ENCODE measurements at places on chromosomes 2 and 18. TPM values are rescaled to one million over a fixed set of nuclear protein-coding genes. Genes with fewer than 3 reads are reported as not detected.

GRCh38 chr2:181900007-181900651 is 8.6 kb downstream of the ITPRID2 start:
- no peak for DNase-seq

DNA sequence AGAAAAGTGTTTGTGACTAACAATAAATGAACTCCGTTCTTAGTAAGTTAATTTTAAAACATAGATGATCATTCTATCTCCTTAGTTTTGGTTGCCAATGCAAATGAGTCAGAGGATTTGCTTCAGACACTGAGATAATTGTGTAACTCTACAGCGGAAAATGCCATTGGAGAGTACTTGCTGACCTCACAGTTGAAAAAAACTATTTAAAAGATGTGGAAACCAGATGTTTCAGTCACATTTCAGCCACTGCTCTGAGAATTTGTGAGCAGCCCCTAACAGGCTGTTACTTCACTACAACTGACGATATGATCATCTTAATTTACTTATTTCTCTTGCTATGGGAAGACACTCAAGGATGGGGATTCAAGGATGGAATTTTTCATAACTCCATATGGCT is at the start of gene TNFAIP6:
TNFAIP6 (plus strand) TSS at position 234 of the 400 bp plus-strand sequence; CDS start at position 309, 75 bp downstream.
- peak; percentile 34 for DNase-seq

DNA sequence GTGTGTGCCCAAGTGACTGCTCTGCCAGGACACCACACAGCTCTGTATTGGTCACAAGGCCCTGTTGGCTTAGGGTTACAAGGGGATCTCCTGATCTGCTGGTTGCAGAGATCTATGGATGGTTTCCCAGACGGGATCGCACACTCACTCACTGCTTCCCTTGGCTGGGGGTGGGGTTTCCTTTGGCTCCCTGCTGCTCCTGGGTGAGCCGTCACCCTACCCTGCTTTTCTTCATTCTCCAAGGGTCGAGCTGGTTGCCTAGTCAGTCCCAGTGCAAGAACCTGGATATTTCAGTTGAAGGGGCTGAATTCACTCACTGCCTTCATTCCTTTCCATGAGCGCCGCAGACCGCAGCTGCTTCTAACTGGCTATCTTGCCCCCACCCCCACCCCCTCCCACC is 56.3 kb downstream of the GTF3C3 start:
- no peak for DNase-seq

DNA sequence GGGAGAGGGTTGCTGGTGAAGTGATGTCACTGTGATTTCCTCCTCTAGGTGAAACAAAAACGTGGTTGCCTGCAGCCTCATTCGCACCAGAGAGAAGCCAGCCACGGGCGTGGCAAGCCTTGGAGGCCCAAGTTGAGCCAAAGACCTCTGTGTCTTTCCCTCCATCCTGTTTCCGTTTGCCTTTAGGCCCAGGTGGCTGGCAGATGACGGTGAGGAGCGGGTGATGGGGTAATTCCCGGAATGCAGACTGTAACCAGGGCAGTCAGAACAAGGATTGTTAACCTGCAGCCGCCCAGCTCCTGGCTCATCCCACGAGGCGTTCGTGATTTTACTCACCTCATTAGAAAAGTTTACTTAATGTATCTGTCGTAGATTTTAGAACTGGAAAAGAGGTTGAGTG is 14.4 kb downstream of the CTIF start:
- DNase-seq, result peak; percentile 80

DNA sequence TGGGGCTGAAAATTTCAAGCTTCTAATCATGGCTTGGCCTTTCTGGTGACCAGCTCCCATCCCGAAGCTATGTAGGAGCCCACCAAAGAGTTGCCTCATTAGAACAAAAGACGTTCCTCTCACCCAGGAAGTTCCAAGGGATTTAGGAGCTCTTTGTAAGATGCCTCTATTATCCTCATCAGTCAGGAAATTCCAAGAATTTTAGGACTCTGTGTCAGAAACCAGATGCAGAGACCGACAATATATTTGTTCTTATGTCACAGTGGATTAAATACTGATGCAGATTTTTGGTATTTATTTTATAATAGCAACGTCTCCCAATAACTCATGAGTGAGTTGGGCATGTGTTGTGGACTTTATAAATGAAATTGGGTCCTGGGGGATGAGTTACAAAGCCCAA is 91.8 kb upstream of the SKOR2 start:
- DNase-seq, result no peak

Gene UGT1A10
- 0.35 TPM for polyA plus RNA-seq

Gene GCG
- polyA plus RNA-seq, result not detected

Gene SKA1
- polyA plus RNA-seq, result 16.5 TPM

Gene ASAP2
- polyA plus RNA-seq, result 21.8 TPM

Gene FER1L5
- 0.04 TPM for polyA plus RNA-seq
